Naive thymus-derived CD4-positive, alpha-beta T cell (primary cell): ENCODE measurements at places on chromosomes 4 and X. TPM values are rescaled to one million over a fixed set of nuclear protein-coding genes. Genes with fewer than 3 reads are reported as not detected.

The LONRF3 gene
- 3.8 TPM for polyA plus RNA-seq

The GYG2 gene
- not detected for polyA plus RNA-seq

The GSX2 gene
- polyA plus RNA-seq: not detected

The ARX gene
- not detected for polyA plus RNA-seq

The TEX13B gene
- not detected for polyA plus RNA-seq

The UXT gene
- polyA plus RNA-seq: 310 TPM

The GDI1 gene
- 18.8 TPM for polyA plus RNA-seq

The IL13RA1 gene
- 0.07 TPM for polyA plus RNA-seq

The GLRA2 gene
- not detected for polyA plus RNA-seq

The CT45A10 gene
- polyA plus RNA-seq: not detected

The TNIP3 gene
- 0.62 TPM for polyA plus RNA-seq
